ENCODE measurements at places on chromosomes 16 and 17.

GRCh38 chr16:23976524-23976923 is 140.7 kb downstream of the PRKCB start:
- no peak for DNase-seq

DNA sequence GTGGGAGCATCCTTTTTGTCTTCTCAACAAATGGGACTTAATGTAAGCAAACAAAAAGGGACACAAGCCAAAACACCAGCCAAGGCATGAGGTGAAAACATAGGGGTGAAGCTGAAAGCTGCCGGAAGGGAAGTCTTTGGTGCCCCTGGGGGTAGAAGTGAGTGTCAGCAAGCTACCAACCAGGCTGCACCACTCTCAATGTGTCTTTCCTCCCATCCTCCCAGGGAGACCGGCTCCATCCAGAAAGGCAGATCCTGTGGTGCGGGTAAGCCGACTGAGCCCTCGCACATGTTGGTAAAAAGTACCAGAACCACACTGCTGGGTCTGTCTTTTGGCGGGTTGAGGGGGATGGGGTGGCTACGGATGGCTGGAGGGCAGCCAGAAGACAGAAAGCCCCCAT is 52.0 kb upstream of the SREBF1 start:
- no peak for DNase-seq

- no peak for DNase-seq
Measured at GRCh38 chr16:53202398-53202797, 147.6 kb downstream of the CHD9 start.

DNA sequence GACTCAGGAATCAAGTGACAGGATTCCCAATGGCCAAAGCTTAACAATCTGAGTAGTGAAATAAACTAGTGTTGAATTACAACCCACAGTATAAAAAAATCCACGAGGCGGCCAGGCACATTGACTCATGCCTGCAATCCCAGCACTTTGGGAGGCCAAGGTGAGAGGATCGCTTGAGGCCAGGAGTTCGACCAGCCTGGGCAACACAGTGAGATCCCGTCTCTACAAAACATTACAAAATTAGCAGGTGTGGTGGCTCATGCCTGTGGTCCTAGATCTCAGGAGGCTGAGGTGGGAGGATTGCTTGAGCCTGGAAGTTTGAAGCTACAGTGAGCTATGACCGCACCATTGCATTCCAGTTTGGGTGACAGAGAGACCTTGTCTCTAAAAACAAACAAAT is 133.8 kb downstream of the CPPED1 start:
- DNase-seq: no peak

GRCh38 chr17:60862482-60862881 is 184.8 kb downstream of the BCAS3 start:
- DNase-seq: no peak

DNA sequence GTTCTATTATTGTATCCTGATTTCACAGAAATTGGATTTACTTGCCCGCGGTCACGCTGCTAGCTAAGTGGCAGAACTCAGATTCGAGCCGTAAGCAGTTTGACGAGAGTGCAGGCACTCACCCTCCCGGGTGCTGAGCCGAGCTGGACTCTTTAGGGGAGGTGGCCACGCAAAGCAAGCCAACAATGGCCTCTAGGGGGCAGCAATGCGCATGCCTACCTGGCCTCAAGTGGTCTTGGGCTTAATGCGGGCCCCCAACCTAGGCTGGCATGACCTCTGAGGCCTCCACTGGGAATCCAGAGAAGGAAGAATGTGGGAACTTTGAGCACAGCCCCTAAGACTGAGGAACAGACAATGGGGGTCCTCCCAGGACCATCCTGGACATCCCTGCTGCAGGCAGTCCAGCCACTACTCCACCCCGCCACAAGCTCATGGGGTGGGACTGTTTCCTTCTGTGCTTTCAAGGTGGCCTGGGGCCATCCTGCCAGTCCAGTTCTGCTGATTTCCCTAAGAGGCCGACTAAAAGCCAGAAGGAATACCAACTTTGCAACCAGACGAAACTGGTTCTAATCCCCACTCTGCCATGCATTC is 276.5 kb downstream of the XYLT1 start:
- DNase-seq: no peak

DNA sequence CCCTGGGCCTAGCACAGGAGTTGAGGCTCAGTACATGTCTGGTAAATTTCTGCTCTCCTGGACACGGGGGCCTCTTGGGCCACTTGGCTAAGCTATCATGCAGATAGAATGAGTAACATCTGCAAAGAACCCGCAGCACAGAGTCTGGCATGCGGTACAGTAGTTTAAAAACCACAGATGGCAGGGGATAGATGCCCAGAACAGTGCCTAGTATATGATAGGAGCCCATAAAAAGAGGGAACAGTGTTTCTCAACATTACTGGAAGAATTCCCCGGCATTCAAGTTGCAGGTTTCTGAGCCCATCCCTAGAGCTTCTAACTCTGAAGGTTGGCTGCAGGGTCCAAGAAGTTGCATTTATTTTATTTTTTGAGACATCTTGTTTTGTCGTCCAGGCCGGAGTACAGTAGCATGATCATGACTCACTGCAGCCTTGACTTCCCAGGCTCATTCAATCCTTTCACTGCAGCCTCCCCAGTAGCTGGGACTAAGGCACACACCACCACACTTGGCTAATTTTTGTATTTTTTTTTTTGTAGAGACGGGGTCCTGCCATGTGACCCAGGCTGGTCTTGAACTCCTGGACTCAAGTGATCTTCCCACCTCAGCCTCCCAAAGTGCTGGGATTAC is 5.8 kb downstream of the CDIPT start:
- DNase-seq: no peak

DNA sequence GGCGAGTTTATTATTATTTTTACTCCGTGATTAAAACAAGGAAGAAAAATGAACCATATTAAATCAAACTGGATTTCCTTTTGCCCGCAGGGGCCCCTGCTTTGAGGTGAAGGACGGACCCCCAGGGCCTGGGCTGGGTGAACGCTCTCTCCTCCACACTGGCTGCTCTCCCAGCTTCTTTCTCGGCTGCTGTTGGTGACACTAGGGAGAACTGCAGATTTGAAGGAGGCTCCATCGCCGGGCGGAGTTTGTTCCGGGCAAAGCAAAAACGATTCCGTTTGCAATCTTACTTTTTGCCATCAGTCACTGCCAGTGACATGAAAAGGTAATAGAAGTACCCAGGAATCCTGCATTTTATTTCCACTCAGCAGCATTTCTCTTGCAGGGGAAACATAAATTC is 221.6 kb upstream of the SDK2 start:
- no peak for DNase-seq

DNA sequence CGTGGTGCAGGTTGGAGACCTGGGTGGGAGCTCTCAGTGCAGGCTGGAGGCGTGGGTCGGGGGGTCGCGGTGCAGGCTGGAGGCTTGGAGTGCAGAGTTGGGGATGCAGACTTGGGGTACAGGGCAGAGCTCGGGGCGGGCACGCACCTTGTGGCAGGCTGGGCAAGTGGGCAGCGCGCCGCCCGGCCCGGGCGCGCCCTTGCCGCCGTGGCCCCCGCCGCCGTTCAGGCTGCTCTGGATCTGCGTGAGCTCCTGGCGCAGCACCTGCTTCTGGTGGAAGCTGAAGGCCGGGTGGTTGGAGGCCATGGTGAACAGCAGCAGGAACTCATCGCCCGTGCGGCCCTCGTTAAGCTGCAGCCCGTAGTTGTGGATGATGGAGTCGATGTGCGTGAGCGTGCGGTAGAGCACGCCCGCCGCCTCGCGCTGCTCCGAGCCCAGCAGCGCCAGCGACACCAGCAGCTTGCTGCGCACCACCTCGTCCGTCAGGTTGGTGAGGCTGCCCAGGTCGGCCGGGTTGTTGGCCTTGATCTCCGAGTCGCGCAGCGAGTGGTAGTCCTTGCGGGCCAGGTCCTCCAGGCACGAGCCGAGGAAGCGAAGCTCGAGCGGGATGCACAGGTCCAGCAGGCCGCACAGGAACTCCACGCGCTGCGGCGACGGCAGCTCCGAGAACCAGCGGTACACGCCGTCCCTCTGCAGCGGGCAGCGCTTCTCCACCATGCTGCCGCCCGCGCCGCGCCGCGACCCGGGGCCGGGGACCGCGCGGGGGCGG is 1.1 kb downstream of the ZCCHC14 start:
- no peak for DNase-seq

DNA sequence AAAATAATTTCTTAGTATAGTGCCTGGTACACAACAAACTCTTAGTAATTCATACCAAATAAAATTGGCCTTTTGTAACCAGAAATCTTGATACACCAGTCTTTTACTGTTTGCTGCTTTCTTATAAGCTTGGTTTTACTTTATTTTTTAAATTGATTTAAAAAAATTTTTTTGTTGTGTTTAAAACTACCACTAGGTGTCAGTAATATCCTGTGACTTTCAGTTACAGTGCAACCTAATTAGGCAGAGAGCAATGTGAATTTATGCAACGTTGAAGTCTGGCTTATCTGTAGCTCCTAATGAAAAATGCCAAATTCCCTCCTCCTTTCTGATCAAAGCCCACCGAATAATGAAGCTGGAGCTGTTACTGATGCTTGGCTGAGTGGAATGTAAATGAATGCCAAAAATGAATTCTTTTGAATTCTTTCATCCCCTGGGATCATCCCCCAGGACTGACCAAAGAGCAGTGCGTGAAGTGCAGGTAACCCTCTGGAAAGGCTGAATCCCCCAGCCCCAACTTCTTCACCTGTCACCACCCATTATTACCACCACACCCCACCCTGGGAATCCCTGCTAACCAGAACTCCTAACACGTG is 3.8 kb downstream of the ERCC4 start:
- DNase-seq: no peak

DNA sequence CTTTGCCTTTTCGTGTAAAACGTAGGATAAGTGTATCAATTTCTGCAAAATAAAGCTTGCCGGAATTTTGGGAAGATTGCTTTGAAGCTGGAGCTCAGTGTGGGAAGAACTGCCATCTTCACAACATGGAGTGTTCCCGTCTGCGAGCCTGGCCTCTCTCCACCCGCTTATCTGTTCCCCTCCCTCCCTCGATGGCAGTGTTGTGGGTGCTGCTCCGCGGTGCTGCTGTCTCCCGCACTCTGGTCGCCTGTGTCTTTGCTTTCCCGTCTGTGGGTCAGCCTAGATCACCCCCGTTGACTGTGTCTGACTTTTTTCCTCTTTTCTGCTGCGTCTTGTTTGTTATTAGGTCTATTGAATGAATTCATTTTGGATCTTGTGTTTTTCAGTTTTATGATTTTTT is 17.0 kb downstream of the ACSF3 start:
- DNase-seq: no peak

- DNase-seq: no peak
Measured at GRCh38 chr16:88442727-88443576, 10.1 kb upstream of the ZFPM1 start.

GRCh38 chr17:78798695-78799559 is 16.9 kb upstream of the CYTH1 start:
- no peak for DNase-seq

GRCh38 chr17:48589060-48589830 is 796 bp downstream of the HOXB3 start:
- no peak for DNase-seq

- DNase-seq: no peak
Measured at GRCh38 chr16:15846510-15846909, 10.3 kb downstream of the MYH11 start.

- no peak for DNase-seq
Measured at GRCh38 chr16:998615-999014, 17.0 kb downstream of the SOX8 start.

- DNase-seq: no peak
Measured at GRCh38 chr17:63418540-63418939, 27.6 kb downstream of the CYB561 start.

DNA sequence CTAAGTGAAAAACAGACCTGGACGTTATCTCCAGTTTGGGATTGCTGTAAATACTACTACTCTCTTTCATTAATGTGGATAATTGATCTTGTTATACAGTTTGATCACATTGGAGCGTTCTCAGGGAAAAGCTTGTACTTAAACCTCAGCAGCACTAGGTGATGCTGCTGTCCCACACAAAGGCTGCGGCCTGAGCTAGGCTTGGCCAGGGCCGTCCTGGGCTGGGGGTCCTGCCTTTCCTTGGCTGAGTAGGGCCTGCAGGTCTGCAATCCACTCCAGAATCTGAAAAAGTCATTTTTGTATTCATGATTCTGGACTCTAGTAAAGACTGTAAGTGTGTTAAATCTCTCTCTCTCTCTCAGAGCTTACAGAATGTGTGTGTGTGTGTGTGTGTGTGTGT is 23.7 kb upstream of the PMFBP1 start:
- DNase-seq: no peak

DNA sequence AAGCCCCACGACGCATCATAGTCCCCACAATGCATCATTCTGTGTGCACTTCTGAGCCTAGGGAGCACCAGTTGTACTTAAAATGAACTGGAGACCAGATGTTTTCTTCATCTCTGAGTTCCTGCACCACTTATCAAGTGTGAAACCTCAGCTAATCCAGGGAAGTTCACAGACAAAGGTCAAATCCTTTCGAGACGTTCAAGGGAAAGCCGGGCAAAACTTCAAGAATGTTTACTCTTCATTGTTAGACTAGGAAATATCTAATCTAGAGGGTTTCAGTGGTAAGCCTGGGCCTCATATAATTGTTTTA is 4.6 kb upstream of the PMP22 start:
- DNase-seq: no peak

DNA sequence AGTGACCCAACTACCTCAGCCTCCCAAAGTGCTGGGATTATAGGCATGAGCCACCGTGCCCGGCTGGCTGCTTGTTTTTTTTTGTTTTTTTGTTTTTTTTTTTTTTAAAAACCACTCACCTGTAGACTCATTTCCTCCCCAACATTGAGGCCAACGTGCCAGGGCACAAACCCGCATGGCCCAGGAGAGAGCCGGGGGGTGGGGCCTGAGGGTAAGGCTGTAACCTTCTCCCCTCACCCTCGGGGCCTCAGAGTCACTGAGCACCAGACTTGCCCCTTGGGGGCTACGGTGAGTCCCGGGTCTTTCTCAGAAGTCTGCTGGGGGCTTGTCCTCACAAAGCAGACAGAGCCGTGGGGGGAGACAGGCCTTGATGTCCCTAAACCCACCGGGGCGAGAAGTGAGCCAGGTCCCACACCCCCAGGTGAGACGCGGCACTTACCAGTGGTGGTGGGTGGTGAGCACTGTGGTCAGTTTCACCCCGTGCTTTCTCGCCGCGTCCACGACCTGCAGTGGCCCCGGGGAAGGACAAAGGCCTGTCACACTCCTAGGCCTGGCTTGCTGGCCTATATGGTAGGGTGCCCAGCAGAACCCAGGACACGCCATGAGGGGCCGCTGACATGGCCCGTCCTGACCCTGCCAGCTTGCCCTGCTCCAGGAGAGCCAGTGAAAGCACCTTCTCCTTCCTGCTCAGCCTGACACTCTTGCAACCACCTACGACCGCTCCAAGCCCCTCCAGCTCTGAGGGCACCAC is 4.6 kb downstream of the HAGH start:
- DNase-seq: no peak

DNA sequence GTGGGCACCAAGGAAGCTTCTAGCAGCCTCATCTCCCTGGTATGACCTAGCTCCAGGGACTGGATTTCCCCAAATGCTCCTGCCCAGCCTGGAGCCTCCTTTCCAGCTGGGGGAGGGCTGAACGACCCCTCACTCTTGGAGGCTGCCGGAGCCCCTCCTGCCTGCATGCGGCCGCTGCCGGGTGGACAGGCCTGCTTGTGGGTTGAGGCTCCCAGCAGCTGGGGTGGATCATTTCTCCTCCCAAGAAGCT is 213.6 kb downstream of the SEC14L1 start:
- DNase-seq: no peak

Data from NCI-H187 treated with DMSO at 0.1 percent for 48 hours (cell line).